ENCODE measurements at places on chromosomes 4 and X. TPM values are rescaled to one million over a fixed set of nuclear protein-coding genes. Genes with fewer than 3 reads are reported as not detected.

Gene GAGE13
- not detected for polyA plus RNA-seq

Gene TRIM75
- polyA plus RNA-seq: not detected

GRCh38 chrX:53230116-53230515 lies 5.1 kb upstream of the KDM5C start:
- H3K27ac ChIP-seq: no peak overlapping the region
- no peaks in the 10 kb centered on the region for H3K36me3 ChIP-seq
- no peaks in the 10 kb centered on the region for H3K4me1 ChIP-seq
- no peak overlapping the region for H3K4me3 ChIP-seq
- H3K27me3 ChIP-seq: no peaks in the 10 kb centered on the region

Gene EXOC1L
- not detected for polyA plus RNA-seq

DNA sequence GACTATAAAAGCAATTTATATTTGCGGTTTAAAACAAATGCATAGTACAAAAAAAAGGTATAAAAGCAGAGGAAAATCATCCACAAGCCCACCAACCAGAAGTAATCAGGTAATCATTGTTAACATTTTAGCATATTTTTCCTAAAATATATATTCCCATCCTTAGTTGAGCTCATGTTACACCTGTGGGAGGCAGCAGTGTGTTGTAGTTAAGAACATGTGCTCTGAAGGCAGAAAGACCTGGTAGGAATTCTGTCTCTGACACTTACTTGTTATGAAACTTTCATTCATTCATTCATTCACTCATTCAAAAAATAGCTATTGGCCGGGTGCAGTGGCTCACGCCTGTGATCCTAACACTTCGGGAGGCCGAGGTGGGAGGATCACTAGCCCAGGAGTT lies 15.4 kb upstream of the CDKL5 start:
- no peaks in the 10 kb centered on the region for H3K27me3 ChIP-seq
- no peak overlapping the region for H3K27ac ChIP-seq
- DNase-seq: peak; percentile 25
- H3K4me1 ChIP-seq: no peaks in the 10 kb centered on the region
- H3K4me3 ChIP-seq: no peak overlapping the region

GRCh38 chr4:77833126-77833724 lies 14.1 kb upstream of the CNOT6L start:
- no peak overlapping the region for H3K27ac ChIP-seq
- no peak for DNase-seq
- peaks cover 7% of the 10 kb centered on the region for H3K27me3 ChIP-seq

GRCh38 chr4:55311792-55312488 lies 34.1 kb upstream of the SRD5A3 start:
- no peak overlapping the region for H3K4me3 ChIP-seq
- H3K27ac ChIP-seq: no peak overlapping the region
- no peaks in the 10 kb centered on the region for H3K27me3 ChIP-seq
- H3K36me3 ChIP-seq: no peaks in the 10 kb centered on the region

GRCh38 chr4:156575430-156576073 lies 396.0 kb downstream of the PDGFC start:
- H3K27me3 ChIP-seq: no peaks in the 10 kb centered on the region
- H3K4me3 ChIP-seq: no peak overlapping the region
- no peaks in the 10 kb centered on the region for H3K36me3 ChIP-seq
- H3K4me1 ChIP-seq: no peaks in the 10 kb centered on the region
- no peak overlapping the region for H3K27ac ChIP-seq

Data from small intestine (tissue), 16 donors.